T-helper 22 cell (primary cell): ENCODE measurements at places on chromosomes 1 and 21.

DNA sequence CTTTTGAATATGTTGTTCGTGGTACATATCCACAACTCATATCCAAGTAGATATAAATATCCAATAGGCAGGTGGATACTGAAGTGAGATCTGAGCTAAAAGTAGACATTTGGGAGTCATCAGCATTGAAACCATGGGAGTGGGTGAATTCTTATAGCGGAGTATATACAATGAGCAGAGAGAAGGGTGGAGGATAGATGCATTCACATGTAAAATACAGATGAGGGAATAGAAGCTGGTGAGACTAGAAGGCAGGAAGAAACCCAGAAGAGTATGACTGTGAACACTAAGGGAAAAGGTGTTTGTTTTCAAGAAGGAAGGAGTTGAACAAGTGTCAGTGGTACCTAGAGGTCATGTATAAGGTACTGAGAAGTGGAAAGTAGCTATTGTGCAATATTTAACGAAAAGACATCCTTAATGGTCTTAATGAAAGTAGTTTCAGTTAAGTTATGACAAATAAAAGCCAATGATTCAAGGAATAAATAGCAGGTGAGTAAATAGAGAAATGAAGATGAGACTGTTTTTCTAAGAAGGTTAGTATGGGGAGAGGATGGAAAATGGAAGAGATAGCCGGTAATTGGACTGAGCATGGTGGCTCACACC lies 181.6 kb upstream of the CACYBP start:
- no peak for DNase-seq

DNA sequence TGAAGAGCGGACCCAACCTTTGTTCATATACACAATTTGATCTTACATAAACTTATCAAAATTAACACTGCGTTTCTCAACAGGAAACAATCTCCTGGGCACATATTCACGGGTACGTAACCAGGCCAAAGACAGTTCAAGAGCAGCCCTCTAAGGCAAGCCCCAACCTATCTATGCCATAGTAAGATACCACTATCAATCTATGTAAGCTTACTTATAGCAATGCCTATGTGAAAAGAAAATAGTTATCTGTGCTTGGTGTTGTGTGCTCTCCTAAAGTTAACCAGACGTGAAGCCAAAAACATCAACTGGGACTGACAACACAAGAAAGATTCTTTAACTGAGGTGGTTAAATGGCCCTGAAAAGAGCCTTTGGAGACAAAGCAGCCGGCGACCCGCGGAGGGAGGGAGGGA lies 49.4 kb upstream of the BOLA1 start:
- DNase-seq: no peak

GRCh38 chr1:31568895-31569595 lies 7.3 kb upstream of the TINAGL1 start:
- no peak for DNase-seq

- DNase-seq: no peak
These were observed 648 bp downstream of the EPHA8 start for GRCh38 chr1:22563671-22564602.
